ENCODE measurements at places on chromosomes 2 and 18. TPM values are rescaled to one million over a fixed set of nuclear protein-coding genes. Genes with fewer than 3 reads are reported as not detected.

Gene LAMA3
- total RNA-seq = 3.9 TPM

GRCh38 chr2:101830146-101830545 lies 132.6 kb downstream of the MAP4K4 start:
- DNase-seq = no peak

- no peak for DNase-seq
Measured at GRCh38 chr2:85810371-85811179, 56.8 kb downstream of the ATOH8 start.

GRCh38 chr2:100254646-100255210 lies 67.6 kb downstream of the LONRF2 start:
- no peak for DNase-seq

GRCh38 chr2:105158002-105158401 lies 83.5 kb upstream of the GPR45 start:
- no peak for DNase-seq

Measured in NCI-H460 (cell line).